Activated CD4-positive, alpha-beta T cell treated with anti-CD3 and anti-CD28 coated beads, Interleukin-2, amount 50 U/mL, for 24 hours (primary cell): ENCODE measurements at places on chromosomes 7 and 10.
A peak's percentile ranks its signal among the peaks of the same experiment; 100 is the strongest.

DNA sequence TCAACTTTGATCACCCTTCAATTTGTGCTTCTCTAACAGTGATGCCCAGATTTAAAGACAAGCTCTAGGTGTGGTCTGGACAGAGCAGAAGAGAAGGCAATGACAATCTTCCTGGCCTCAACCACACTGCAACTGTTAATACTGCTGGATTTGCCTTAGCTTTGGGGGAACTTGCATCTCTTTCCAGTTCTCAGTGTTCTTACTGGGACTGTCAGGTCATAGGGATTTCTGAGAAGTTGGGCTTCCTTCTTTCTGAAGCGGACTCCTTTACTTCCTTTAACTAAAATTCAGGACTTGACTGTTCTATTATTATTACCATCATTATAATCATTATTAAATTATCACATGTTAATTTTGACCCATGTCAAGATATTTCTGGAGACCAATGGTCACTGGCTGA lies 80.8 kb downstream of the OSBPL3 start:
- no peak for DNase-seq

- no peak for DNase-seq
These were observed 15.7 kb downstream of the ZFAND2A start for GRCh38 chr7:1144269-1144771.

DNA sequence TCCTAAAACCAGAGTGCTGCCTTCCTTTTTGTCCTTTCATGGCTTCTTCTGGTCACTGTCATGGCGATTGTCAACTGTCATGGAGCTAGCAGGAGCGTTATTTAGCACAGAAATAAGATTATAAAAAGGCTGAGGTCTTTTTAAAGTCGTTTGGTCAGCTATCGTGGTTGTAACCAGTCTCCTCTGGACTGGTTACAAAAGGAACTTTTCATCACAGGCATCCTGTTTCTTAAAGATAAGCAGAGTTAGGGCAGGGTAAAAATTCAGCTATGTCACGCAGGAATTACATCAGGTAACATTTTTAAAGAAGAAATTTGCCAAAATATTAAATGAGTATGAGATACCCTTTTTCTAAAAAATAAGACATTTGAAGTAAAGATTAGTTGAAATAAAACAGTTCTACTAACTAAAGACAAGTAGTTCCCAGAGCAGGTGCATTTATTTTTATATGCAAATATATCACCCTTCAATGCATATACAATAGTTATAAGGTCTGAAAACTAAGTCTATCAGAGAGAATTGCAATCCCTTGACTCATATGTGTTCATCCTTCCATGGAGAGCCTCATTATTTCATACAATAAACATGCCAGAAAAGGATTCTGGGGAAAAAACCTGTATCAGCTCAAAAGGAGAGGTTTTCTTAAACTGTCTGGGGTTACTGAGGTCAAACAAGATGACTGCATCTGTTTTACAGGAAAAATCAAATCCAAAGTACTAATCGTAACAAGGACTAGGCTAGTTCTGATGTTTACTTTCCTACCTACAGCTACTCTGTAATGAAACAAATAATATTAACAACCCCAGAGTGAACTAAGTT lies 20.9 kb downstream of the FAM24A start:
- no peak for DNase-seq

DNA sequence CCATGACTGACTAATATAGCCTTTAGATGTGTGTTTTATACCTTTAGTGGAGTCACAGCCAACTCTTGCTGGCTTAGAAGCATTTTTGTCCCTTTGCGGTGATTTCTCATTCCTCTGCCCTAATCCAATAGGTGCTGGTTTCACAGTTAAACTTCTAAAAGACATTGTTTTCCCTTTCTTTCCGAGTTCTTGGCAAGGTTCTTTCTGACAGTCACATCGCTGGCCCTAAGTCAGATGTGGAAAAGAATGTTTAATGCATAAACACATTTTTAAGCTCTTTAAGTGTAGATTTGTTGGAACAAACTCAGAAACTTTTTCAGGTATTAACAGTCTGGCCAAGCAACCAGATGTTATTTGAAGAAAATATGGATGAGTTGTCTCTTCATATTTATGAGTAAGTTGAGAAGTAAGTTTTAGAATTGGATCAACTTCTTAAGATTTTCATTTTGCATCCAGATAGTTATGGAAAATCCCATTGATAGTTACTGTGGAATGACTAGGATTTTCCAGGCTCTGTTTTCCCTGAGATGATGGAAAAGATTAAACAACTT lies 4.1 kb downstream of the EPDR1 start:
- no peak for DNase-seq

DNA sequence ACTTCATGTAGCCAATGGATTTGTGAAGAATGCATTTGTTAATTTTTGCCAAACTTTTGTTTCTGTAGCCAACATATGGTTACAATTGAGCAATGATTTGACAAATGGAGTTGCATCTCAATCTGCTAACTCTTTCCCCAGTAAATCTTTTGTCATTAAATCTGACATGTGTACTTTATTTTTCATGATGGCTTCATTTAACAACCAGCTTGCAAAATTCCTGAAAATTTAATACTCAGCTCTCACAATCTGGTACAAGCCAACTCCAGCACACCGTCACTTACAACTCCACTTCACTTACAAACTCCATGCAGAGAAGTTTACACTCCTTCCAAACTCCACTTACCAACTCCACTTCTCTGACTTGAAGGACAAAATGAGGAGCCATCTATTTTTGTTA lies 26.5 kb upstream of the HIBADH start:
- no peak for DNase-seq

- DNase-seq = no peak
These were observed 1.0 kb upstream of the PAX2 start for GRCh38 chr10:100744136-100744986.

- DNase-seq = no peak
These were observed 1213.1 kb downstream of the DNAJB9 start for GRCh38 chr7:109782806-109783205.

GRCh38 chr10:97086530-97086929 lies 99.2 kb downstream of the SLIT1 start:
- DNase-seq = no peak

GRCh38 chr7:105132335-105132734 lies 118.3 kb downstream of the KMT2E start:
- DNase-seq = no peak

GRCh38 chr7:17152721-17153120 lies 145.7 kb upstream of the AHR start:
- no peak for DNase-seq

GRCh38 chr10:85864173-85864549 lies 502.4 kb downstream of the GRID1 start:
- DNase-seq = no peak

DNA sequence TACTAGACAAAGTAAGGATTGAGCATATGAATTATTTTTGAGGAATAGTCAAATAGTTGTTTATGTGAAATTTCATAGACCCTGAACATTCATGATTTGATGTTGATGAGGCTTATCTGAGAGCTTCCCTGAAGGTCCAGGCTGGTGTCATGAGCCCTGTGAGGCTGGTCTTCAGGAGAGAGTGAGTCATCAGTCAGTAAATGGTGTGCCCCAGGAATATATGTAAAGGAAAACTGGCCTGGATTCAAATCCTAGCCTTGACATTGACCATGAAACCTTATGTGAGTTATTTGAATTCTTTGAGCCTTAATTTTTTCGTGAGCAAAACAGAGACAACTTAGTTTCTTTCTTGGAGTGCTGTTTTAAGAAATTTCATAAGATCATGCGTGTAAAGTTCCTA lies 6.2 kb downstream of the TMEM236 start:
- DNase-seq = no peak

- no peak for DNase-seq
These were observed 372.1 kb upstream of the MKI67 start for GRCh38 chr10:128498378-128498730.

DNA sequence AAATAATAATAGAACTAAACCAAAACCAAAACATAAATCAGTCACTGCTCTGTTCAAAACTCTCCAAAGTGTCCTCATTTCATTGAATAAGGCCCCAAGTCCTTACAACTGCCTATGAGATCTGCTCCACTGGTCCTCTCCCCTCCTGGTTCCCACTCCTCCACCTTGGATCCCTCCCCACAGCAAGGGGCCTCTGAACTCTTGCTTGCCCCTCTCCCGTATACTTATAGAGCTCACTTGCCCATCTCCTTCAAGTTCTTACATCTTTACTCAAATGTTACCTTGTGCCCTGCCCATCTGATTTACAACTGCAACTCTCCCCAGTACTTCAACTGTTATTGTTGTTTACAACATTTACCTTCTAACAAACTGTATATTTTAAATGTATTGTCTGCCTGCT lies 819 bp downstream of the POLD2 start:
- no peak for DNase-seq

- no peak for DNase-seq
These were observed 29.9 kb downstream of the PPP2R2D start for GRCh38 chr10:131930586-131931330.

- DNase-seq = no peak
These were observed 230.7 kb downstream of the VTI1A start for GRCh38 chr10:112677689-112678088.

- DNase-seq = no peak
These were observed 360.0 kb upstream of the IGFBP3 start for GRCh38 chr7:46281071-46281470.

DNA sequence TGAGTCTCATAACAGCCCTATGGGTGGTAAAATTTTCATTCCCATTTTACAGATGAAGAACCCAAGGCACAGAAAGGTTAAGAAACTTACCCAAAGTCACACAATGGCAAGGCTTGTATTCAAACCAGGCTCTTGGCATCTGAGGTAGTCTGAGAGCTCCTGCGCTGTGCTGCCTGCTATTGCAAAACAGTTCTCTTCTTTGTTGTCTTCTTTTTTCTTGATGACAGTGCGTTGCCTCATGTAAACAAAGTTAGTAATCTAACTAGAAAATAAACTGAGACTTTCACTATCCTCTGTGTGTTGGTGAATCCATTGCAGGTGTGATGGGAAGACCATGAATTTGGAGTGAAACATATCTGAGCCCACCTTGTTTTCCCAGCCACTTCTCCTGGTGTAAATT lies 240.8 kb downstream of the PTEN start:
- DNase-seq = no peak

- no peak for DNase-seq
These were observed 179.8 kb upstream of the PFKP start for GRCh38 chr10:2887391-2888070.

DNA sequence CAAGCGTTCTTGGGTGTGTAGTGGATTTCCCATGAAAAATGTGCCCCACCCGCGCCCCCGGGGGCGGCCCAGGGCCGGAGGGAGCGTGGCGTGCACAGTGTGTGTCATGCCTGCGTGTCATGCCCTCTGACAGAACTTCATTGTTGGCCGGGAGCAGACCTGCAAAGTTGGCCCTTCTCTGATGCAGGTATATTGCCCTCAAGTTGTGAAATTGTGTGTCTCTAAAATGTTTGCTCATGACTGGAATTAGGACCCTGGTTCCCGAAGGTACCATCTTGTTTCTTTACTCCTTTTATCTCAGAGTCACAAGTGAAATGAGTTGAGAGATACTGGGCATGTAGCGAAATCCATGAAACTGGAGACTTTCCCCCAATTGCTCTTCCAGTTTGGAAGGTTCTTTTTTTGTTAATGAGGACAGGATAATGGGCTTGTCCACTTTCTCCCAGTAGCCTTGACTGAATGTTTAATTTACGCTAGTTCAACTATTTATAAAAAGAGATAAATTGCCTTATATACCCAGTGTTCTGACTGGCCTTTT lies 26.2 kb downstream of the ADK start:
- peak; percentile 36 for DNase-seq

- DNase-seq = no peak
These were observed 208.4 kb upstream of the KLF14 start for GRCh38 chr7:130942211-130942964.
